ENCODE measurements at places on chromosomes 1 and 21.

DNA sequence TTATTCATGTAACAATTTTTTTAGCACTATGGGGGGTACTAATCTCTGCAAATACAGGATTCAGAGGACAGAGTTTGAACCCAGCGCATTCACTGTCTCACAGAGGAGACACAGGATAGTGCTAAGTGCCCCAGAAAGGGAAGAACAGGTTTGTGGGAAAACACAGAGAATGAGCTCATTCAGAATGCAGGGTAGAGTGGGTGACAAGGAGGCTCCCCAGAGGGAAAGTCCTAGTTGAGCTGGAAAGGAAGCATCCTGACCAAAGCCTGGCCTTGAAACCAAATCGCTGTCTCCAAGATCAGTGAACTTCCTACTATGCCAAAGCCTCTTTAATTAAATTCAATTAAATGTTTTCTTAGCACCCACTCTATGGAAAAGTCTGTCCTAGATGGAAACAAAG, 19.0 kb upstream of the RGS2 start:
- no peak for DNase-seq

- DNase-seq: no peak
Observed at GRCh38 chr21:36917471-36918158, 48.9 kb downstream of the HLCS start.

- no peak for DNase-seq
Observed at GRCh38 chr21:45638707-45639106, 4.8 kb upstream of the PCBP3 start.

- no peak for DNase-seq
Observed at GRCh38 chr21:24628046-24628445, 979.2 kb downstream of the MRPL39 start.

DNA sequence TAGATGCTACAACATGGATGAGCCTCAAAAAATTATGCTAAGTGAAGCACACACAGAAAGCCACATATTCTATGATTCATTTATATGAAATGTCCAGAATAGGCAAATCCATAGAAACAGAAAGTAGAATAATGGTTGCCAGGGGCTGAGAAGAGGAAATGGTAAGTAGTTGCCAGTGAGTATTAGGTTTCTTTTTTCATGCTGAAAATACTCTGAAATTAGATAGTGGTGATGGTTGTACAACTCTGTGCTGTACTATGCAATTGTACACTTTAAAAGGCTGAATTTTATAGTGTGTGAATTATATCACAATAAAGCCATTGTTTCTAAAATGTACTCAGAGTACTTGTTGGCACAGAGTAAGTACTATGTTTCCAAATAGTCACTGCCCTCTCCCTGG, 15.5 kb upstream of the GFI1 start:
- no peak for DNase-seq

GRCh38 chr1:230172016-230172537, 105.0 kb downstream of the GALNT2 start:
- DNase-seq: no peak

DNA sequence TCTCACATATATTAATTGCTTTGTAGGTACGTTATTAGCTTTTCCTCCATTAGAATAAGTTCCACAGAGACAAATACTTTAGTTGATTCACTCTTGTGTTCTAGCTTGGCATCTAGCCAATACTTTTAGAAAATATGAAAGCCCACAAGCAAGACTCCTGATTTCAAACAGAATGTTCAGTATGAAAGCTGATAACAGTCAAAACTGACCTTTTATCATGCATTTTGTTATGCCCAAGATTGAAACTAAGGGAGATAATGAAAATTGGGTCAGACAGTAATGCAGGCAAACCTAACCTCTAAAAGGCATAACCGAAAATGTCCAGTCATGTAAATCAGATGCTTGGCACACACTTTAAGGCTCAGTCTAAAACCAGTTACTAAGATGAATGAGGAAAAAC, 61.7 kb downstream of the ERICH3 start:
- no peak for DNase-seq

GRCh38 chr1:178961868-178962267, 63.8 kb upstream of the FAM20B start:
- no peak for DNase-seq

DNA sequence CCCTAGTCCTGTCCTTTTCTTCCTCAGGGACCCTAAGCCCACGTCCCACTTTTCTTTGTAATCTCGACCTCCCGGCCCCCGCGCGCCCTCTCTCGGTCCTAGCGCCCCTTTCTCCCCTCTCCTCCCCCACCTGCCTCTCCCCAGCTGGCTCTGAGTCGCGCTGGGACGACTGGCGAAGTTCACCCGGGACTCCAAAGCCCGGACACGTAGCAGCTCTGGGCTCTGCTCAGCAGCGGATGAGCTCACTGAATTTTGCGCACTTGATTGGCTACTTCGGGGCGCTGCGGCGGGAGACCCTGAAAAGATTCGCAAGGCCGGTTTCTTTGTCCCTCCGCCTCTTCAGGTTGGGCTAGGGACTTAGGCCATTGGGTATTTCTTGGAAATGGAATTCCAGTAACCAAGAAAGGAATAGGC, 16.3 kb upstream of the ACKR1 start:
- DNase-seq: peak; percentile 16

GRCh38 chr21:29638761-29639327, 301.0 kb downstream of the GRIK1 start:
- no peak for DNase-seq

DNA sequence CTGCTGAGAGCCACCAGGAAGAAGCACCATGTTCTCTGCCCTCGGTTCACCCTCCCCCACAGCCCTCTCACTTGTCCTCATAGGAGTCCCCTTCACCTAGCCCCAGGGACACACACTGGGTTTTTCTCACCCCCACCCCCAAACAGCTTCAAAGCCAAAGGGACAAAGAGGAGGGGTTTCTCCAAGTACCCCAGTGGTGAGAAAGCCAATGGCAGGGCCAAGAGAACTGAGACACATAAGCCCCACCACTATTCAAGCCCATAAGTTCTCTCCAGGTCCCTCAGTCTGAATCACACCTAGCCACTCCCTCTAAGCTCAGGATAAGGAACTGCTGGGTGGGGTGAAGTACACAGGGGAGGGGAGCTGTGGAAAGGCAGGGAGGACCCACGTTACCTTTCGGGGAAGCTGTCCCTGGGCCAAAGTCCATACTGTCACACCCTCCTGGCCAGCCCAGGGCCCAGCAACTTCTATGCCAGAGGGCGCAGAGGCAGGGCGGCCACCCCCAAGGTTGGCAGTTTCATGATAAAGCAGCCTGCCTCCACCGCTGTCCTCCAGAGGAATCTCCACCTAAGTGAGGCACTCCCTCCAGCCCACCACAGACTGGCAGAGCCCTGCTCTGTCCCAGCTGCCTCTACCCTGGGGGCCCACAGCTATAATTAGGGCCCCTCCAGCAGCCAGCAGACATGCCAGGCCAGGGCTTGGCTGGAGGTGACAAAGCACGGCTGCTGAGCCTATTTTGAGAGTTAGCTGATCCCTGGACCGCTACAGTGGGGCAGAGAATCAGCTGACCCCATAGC, 39.0 kb upstream of the PPP1R15B start:
- DNase-seq: no peak

- DNase-seq: no peak
Observed at GRCh38 chr1:119673171-119673940, 25.3 kb upstream of the ZNF697 start.

DNA sequence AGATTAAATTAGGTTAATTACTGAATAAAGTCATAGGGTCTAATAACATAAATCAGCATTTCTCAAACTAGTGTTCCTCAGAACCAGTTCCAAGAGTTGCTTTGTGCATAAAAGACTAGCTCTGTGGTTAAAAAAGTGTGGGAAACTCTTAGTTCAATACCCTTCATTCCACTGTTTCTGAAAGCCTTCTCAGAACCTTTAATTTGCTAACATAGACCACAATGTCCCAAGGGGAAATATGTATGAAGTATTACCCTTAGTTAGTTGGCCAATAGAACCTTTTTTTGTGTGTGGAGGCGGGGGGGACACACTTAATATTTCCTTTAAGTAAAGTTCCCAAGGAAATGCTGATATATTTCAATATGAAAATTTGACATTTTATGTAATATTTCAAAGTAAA, 20.4 kb downstream of the ODF2L start:
- no peak for DNase-seq

DNA sequence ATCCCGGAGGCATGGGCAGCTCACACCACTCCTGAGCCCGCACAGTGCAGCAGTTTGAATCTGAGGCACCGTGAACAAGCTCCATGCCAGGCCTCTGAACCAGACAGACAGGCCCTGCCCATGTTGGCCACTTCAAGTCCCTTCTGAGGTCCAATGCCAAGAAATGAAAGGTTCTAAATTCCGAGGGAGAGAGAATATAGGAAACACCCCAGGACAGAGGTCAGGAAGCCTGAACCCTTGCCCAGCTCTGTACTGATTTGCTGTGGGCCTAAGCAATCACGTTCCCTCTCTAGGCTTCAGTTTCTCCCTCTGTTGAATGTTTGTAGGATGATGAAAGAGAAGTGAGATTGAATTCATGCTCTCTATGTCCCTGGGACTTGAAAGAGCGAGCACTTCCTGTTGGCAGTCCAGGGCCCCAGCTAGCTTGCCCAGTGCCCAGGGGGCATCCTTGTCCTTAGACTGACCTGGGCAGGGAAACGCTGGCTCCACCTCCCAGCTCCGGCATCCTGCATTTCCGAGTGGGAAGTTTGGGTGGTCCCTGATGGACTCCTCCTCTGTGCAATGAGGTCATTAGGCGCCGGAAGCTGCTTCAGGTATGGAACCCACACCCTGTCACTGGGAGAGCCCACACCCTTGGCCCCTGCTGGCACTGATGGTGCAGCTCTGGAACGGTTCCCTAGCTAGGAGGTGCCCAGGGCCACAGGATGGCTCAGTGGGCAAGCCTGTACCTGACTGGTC, 242.4 kb upstream of the TMEM51 start:
- DNase-seq: no peak

DNA sequence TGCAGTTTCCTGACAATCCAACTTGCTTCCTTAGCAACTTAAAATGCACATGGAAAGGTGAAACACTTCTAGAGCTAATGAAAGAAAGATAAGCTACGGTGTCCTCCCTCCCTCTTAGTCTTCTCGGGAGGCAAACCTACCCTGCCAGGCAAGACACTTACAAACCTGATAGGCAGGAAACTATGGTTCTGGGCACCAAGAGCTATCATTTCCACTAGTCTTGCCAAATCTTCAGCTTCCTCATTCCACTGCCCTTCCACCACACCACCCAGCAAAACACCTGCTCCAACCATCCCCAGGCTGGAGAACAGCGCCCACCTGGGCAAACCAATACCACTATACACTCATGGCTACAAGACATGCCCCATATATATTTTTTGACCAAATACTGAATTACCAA, 15.2 kb downstream of the NDC1 start:
- DNase-seq: no peak

DNA sequence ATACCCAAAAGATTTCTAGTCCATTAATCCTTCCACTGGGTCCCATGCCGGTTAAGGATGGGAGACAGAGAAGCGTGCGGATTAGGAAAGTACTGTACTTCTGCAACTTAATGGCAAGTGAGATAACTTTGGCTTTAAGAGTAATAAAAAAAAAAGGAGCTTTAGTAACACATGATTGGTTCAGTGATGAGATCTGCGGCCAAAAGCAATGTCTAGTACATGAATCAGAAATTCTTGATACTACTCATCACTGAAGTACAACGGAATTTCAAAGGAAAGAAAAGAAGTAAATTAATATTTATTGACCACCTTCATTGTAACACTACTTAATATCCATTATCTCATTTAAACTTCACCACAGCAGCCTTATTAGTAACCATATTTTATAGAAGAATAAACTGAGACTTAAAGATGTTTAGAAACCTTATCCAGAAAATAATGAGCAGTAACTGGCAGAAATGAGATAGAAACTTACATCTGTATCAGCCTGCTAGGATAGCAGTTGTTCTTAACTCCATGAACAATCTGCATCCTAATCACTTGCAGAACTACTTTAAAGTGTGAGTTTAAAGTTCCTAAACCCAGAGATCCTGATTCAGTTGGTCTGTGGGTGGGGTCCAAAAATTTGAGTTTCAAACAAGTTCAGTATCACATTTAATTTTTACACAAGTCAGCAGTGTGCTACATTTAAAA, 14.1 kb upstream of the NUF2 start:
- DNase-seq: no peak

DNA sequence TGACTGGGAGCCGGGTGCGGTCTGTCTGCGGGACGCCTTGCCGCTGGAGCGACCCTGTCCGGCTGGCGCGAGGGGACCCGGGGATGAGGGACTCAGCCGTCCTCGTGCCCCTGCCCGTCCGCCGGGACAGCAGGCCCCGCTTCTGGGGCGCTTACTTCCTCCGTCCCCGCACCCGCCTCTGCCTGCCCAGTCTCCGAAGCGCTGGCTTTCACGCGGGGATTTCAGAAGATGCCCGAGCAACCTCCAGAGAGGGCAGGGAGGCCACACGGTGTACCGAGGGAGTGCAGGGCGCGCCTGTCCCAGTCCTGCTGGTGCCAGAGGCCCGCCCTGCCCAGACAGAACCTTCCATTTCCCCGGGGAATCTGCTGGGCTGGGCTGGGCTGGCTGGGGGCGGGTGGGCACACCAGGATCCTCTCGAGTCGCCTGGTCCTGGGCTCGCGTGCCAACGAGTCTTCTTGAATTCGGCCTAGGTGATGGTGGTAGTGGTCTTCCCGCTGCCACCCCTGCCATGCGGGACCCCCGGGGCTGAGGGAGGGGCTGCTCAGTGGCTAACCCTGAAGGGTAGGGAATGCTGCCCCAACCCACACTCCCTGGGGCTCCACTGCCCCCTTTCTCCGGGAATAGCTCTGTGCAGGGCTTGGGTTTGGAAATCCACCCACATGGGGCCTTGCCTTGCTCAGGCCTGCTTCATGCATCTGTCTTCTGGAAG, 2.5 kb upstream of the TRPM2 start:
- DNase-seq: no peak

DNA sequence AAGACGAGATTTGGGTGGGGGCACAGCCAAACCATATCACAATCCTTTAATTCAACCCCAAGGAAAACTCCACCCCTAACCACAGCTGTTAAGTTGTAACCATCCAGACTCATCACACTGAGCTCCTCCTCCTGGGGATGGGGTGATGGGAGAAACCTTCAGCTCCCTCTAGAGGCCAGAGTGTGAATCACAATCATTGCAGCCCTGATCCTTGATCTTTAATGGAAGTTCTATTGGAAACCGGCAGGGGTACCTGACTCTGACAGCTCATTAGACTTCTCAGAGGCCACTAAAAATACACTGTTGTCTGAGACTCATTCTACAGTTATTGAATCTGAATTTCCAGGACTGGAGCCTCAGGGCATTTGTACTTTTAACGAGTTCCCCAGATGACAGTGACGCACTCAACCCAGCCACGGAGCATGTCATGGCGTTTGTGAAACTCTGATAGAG, 127.2 kb downstream of the IGSF21 start:
- DNase-seq: peak; percentile 17

- no peak for DNase-seq
Observed at GRCh38 chr1:179951383-179952144, 3.0 kb upstream of the CEP350 start.

GRCh38 chr1:182564406-182565004, 24.6 kb downstream of the RNASEL start:
- DNase-seq: no peak
